ENCODE measurements at places on chromosomes 5 and 9.
A peak's percentile ranks its signal among the peaks of the same experiment; 100 is the strongest.

DNA sequence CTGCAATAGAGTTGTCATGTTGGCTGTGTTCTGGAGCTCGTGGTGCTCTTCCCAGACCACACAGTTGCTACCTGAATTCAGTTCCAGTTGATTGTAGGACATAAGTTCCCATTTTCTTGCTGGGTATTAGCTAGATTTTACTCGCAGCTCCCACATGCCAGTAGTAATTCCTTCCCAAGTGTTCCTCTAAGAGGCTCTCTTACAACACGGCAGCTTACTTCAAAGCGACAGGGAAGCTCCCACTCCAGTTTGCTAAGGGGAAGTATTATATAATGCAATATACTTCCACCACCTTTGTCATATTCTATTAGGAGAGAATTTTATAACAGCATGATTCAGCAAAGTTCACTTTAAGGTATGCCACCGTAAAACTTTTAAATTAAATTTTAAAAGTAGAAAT lies 623.0 kb downstream of the SLCO4C1 start:
- no peak for DNase-seq

DNA sequence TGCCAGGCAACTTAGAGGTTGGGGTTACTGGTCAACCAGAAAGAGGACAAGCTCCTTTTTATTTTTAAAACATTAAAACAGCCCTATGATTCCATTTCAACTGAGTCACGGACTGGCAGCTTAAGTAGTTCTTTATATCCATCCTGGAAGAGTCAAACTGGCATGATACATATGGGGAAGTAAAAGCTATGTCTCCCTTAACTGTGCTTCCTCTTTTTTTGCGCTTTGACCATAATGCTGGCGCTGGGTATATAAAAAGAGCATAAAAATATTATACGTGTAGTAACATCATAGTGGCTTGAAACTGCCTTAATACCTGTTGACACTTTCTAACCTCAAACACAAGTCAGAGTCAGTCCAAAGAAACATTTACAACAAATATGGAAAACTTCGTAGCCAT lies 274.4 kb downstream of the CSNK1G3 start:
- no peak for DNase-seq

- DNase-seq, result no peak
These were observed 172.8 kb downstream of the COL23A1 start for GRCh38 chr5:178417391-178417811.

DNA sequence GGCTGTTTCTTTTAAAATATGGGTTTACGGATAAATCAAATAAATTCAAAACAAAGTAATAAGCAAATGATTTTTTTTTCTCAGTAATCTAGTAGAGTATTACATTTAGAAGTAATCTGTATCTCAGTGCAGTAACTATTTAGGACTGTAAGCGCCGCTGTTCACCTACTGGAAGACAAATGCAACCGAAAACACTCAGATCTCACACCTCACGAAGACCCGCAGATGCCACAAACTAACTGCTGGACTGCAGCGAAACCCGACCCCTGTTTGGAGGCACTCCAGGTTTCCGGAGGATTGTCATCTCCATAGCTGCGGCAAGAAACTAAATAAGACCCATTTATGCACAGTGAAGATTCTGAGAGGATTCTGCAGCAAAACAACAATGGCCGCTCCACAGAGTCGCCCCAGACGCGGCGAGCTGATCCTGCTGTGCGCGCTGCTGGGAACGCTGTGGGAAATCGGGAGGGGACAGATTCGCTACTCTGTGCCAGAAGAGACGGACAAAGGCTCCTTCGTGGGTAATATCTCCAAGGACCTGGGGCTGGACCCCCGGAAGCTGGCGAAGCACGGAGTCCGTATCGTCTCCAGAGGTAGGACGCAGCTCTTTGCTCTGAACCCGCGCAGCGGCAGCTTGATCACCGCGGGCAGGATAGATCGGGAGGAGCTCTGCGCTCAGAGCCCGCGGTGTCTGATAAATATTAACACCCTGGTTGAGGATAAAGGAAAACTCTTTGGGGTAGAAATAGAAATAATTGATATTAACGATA lies at the start of gene PCDHGA8:
Gene PCDHGA8, plus strand, starts transcription at position 205 of the 770 bp plus-strand sequence. Its CDS starts 181 bp downstream, at position 386.
- no peak for DNase-seq

DNA sequence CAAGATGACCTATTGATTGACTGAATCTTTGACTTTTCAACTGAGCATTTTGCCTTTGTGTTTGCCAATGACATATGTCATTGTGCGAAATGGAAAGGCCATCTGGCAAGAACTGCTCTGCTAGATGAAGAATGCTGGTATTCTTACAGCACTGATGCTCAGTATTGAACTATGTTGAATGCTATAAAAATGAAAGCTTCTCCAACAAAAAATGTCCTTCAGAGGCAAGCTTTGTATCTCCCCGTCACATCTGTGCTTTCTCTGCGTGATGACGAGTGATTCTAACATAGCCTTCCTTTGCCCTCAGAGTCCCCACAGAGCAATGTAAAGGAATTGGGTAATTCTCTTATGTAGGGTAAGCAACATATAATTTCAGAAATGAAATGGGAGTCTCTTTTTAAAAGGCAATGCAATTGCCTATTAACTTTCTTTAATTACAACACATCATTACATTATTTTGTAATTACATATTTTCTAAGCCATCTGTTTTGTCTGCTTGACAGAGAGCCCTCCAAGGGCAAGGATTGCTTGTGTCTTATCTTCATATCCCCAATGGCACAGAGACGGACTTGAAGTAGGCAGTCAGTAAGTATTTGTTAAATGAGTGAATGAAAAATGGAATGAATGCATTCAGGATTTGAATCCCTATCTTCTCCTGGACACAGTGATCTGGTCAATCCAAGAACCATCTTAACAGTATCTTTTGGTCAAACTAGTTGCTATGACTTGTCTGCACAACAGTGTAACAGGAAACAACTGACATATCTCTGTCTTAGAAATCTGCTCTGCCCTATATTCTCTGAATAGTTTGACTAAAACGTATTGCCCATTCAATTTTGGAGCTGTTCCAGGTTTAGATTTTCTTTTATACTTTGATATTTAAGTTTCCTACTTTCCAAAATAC lies 46.1 kb downstream of the ENC1 start:
- no peak for DNase-seq

DNA sequence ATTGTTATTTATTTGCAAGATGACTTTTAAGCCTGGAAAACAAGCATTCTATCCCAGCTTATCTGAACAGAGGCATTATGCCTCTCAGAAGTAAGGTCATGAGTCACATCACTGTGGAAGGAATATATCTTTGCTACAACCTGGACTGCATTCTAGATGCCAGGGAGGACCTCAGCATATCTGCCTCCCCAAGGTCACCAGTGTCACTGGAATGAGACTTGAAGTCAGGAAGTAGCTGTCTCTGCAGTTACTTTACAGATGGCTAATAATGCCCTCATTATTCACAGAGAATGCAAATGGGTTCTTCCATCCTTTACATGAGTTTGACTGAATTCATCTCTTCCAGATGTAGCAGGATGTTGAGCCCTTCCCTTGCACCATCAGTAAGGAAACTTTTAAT lies 4.4 kb upstream of the FAM13B start:
- no peak for DNase-seq

DNA sequence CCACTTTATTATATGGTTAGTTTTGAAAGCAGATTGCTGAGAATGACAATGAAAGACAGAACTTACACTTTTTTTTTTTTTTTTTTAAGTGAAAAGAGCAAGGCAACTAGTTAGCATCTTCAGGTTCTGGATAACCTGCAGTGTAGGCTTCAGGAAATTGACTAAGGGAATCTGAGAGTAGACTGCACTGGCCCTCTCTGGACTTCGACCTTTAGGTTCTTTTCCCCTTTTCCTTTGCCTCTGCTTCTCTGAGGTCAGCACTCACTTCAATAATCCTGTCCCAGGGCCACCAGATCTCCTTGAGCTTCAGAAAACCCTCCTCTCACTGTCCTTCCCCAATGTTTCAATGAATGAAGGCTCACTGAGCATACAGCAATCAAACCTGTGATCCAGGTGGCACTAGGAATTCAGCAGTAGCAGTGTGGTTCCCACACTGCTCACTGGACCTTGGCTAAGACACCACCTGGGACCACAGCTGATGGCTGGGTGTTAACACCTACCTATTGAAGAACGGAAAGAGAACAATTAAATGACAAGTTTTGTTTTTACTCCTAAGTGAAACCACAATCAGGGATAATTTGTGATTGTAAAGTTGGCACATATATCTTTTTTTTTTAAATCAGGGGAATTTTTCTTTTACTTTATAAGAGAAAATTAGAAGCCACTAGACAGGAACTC lies 85.8 kb upstream of the IL6ST start:
- DNase-seq, result no peak

GRCh38 chr5:1769017-1769640 lies 30.5 kb downstream of the MRPL36 start:
- no peak for DNase-seq

DNA sequence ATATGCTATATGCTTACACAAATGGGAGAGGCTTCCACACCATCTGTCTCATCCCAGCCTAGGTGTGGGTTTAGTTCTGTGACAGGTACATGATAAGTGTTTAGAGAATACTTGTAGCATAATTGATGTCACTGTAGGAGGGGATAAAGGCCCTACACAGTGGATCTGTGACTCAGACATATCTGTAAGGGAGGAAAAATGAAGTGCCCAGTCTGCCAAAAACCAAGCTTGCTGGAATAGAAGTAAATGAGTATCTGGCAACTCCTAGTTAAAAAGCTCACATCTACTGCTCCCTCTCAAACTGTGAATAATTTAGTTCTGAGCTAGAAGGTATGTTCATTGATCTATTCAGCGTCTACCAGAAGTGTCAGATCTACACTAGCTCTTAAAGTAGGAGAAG lies 38.9 kb upstream of the FAM174A start:
- no peak for DNase-seq

DNA sequence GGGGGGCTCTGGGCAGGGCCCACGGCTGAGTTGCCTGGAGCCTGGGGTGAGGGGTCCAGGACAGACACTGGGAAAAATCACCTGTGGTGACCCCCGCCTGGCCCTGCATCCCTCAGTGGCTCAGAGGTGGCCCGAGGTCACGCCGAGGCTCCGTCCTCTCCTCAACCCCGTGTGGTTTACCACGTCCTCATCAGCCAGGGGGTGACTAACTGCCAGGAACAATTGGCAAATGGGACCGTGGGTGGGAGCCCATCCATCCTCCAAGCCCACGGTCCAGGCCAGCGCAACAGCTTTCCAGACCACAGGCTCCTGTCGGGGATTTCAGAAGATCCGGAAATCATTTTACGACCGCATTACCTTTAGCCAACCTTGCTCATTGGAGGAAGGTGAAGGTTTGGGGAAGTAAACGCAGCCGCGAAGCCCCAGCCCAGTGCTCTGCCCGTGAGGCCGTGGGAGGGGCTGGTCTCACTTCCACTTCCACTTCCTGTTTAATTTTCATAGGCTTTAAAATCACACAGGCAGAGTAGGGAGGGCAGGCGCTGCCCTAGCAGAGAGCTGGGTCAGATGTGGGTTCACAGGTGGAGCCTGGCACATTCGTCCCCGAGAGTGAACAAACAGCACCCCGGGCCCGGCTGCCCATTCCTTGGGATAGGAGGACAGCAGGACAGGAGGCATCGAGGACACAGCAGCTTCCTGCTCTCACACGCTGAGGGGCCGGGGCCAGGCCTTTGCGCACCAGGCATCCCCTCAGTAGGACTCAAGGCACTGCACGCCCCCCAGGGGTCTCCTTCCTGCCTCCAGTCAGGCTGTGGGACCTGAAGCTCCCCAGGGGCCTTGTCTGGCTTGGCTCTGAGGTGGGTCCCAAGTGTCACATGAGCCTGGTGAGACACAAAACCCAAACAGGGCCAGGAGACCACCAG lies 19.8 kb upstream of the SLC9A3 start:
- peak; percentile 86 for DNase-seq

DNA sequence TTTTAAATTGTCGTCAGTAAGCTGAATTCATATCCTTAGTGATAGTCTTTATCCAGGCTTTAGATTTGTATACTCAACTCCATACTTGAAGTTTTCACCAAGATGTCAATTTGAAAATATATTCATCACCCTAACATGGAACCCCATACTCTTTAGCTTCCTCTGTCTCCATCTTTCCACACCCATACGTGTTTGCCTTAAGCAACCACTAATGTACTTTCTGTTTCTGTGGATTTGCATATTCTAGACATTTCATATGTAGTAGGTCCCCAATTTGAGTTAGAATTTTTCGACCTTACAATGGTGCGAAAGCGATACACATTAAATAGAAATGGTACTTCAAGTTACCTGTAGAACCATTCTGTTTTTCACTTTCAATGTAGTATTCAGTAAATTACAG lies 65.2 kb downstream of the NSD1 start:
- no peak for DNase-seq

- DNase-seq, result no peak
These were observed 72.6 kb downstream of the PALM2AKAP2 start for GRCh38 chr9:109852556-109852955.

- peak; percentile 65 for DNase-seq
These were observed 11.3 kb downstream of the FLT4 start for GRCh38 chr5:180637962-180638680.

DNA sequence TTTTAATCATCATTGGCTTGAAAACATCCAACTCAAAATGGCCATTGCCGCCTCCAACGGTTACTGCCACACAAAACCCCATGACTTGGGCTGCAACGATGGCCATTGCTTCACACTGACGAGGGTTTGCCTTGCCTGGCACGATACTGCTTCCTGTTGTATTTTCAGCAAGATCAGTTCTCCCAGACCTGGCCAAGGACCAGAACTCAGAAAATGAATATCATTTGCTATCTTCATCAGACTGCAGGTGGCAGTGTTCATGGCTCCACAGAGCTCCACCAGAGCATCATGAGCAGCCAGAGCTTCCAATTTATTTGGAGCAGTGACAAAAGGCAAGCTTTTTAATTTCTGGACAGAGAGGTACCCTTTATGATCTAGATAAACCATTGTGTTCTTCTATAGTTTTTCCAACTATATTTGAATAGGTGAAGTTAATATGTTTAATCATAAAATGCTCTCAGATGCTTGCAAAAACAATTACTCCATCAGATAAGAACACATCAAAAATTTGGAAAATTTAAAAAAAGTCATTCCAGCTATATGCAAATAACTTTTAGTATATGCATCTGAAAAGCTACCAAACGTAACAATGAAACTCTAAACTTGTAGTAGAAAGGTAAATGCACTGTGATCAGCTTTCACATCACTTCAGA lies 10.4 kb downstream of the AMACR start:
- DNase-seq, result peak; percentile 56

- no peak for DNase-seq
These were observed 123.1 kb upstream of the SPRY4 start for GRCh38 chr5:142447887-142448286.

DNA sequence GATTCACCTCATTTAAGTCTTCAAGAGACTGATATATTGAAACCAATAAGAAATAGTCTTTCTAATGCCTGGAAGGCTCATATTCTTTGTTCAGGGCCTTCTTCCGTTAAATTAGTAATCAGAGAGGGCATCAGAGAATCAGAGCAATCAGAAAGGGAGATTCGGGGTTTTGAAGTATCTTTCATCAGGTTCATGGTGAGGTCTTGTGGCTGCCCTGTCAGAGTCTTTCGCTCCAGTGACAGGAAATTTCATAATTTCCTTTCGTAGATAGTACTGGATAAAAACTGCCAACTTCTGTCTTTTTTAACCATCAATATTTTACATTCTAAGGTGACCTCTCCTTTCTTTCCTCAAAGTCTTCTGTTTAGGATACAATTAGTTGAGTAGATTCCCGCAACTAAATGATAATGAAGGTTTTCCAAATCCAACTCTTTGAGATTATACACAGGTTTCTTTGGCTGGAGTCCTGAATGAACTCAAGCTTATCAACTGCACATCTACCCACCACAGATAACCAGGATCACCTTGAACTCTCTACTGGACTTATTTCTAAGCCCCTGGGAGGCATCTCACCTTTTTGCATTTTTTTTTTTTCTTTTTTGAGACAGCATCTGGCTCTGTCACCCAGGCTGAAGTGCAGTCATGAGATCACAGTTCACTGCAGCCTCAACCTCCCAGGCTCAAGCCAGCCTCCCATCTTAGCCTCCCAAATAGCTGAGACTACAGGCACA lies 5.5 kb downstream of the IL31RA start:
- no peak for DNase-seq

- DNase-seq, result no peak
These were observed 217.0 kb downstream of the GAS1 start for GRCh38 chr9:86730163-86730928.
